ENCODE measurements at places on chromosomes 6 and 20. TPM values are rescaled to one million over a fixed set of nuclear protein-coding genes. Genes with fewer than 3 reads are reported as not detected.

Gene EPPIN
- not detected for total RNA-seq

Gene NPBWR2
- total RNA-seq, result not detected

DNA sequence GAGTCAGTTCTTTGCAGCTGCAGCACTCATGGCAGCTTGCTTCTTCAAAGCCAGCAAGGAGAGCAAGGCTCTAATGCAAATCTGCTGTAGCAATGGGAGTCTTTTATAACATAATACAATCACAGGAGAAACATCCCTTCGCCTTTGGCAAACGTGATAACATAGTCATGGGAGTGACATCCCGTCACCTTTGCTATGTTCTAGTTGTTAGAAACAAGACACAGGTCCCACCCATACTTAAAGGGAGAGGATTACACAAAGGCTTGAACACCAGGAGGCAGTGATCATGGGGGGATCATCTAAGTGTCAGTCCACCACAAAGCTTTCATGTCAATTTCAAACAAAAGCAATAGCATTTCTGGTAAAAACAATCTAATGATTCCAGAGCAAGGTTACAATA lies 40.1 kb upstream of the PHACTR2 start:
- DNase-seq, result no peak

- no peak for DNase-seq
Measured at GRCh38 chr20:9838378-9839295, at the start of gene PAK5. Gene PAK5 (minus strand): TSS chr20:9839076. CDS start chr20:9644328, 194,748 bp downstream.

DNA sequence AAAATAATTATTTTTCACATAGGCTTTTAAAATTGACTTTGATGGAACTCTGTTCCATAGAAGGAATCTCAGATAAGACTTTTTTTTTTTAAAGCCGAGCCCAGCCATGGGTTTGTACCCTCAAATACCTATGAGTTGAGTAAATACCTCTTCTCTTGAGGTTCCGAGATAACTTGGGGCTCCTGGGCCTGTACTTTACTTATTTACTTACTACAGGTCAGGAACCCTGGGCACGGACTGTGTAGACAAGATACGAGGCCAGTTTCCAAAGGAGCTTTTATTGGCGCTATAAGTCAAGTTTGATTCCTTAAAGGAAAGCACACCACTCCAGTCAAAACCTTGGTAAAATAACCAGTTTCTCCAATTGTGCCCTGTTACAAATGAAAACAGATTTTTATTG lies 7.5 kb downstream of the AFG1L start:
- no peak for DNase-seq

DNA sequence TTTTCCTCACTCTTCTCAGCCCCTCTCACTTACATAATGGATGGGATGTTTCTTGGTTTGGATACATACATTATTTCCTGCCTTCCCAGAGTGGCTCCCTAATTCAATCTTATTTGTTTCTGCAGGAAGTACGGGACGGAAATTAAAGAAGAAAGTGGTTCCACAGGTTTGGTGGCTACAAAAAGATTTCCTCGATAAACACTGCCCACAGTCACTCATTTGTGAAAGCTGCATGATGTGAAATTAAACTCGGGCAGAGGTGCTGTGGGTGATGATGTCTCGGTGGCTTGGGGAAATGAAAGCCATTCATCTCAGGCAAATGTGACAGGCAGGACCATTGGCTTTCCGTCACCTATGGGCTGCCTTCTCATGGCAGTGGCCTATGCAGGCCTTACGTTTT lies 119.5 kb upstream of the KCNG1 start:
- no peak for DNase-seq

- DNase-seq, result no peak
Measured at GRCh38 chr6:113713665-113714064, 143.5 kb upstream of the MARCKS start.

DNA sequence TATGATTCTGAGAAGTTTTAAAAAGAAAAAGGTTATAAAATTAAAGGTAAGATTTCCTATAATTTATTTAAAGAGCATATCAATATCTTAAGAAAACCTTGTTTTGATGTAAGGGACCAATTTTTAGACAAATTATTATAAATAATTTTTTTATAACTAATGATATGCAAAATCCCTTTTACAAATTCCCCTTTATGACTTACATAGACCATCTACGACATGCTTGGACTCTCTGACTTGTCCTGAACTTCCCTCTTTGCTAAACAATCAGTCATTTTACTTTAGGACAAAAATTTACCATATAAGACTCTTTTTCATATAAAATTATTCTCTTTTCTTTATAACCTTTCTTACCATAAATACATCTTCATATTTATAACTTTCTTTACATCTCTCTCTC lies 15.3 kb upstream of the ANGPT4 start:
- DNase-seq, result no peak

GRCh38 chr20:55893031-55893430 lies 112.3 kb downstream of the CBLN4 start:
- DNase-seq, result no peak
